Stimulated activated CD8-positive, alpha-beta memory T cell treated with anti-CD3 and anti-CD28 coated beads, Interleukin-2, amount 100 ng/mL, for 1 hour (primary cell): ENCODE measurements at places on chromosomes 13 and 19.

DNA sequence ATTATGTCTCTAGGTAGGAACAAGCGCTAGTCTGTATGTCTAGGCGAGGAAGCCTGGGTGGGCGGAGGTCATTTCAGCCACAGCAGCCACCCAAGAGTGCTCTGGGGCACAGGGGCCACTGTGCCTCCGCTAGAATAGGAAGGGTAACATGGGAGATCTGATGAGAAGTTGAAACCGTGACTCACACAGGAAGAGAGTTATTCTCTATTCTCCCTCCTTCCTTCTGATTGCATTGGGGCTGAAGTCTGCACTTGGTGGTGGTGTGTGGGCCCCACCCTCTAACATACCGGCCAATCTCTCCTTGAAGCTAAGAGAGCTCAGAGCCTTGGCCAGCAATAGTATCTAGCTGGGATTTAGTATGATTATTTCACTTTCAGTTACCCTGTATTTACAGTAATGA is 20.3 kb upstream of the GGACT start:
- DNase-seq, result no peak

DNA sequence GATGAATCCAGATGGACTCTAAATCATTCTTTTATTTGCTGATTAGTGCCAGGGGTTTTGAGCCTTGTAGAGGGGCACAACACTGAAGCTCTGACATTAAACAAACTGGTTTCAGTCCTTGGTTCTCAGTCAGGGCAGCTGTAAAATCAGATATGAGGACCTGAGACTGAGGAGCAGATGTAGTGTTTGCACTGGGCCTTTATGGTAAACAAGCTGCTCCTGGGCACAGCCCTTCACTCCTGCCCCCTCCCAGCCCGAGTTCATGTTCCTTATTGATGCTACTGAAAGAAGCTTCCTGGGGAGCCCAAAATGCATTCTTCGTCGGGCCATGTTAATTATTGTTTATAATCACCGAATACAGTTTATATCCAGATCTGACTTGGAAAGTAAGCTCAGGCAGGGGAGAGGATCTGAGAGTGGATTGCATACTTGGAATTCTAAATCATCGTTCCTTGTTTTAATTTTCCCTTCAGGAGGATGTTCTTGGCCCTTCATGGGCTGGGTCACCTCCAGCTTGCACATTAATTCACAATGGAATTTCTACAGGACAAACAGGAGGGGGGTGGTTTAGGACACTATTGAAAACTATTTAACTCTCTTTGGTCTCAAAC is 213.5 kb downstream of the FGF9 start:
- DNase-seq, result no peak

- DNase-seq, result no peak
Measured at GRCh38 chr13:24184265-24184841, 23.8 kb downstream of the SPATA13 start.

- no peak for DNase-seq
Measured at GRCh38 chr19:46603195-46603637, 2.1 kb downstream of the CALM3 start.

GRCh38 chr13:98675837-98676236 is 76.6 kb downstream of the SLC15A1 start:
- DNase-seq, result no peak

- DNase-seq, result no peak
Measured at GRCh38 chr13:29908416-29909080, 58.1 kb upstream of the UBL3 start.

- no peak for DNase-seq
Measured at GRCh38 chr13:95279016-95279415, 22.2 kb downstream of the ABCC4 start.

DNA sequence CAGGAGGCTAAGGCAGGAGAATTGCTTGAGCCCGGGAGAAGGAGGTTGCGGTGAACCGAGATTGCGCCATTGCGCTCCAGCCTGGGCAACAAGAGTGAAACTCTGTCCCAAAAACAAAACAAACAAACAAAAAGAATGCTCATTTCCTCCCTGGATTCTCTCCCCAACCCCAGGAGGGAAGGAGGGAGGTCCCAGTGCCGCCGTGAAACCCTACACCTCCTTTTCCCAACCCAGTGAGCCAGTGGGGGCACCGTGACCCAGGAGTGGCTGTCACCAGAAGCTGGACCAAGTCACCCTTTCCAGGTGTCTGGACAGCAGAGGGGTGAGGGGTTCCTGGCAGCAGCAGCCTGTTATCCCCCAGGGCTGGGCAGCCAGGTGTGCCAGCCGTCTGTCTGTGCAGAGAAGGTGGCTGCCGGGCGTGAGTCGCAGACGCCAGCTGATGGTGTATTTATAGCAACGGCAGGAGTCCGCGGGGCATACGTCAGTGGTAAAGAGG is 23.5 kb downstream of the NFIC start:
- no peak for DNase-seq

GRCh38 chr19:10516671-10517286 is 468 bp downstream of the S1PR5 start:
- no peak for DNase-seq

GRCh38 chr13:33251131-33251661 is 34.4 kb downstream of the STARD13 start:
- no peak for DNase-seq

DNA sequence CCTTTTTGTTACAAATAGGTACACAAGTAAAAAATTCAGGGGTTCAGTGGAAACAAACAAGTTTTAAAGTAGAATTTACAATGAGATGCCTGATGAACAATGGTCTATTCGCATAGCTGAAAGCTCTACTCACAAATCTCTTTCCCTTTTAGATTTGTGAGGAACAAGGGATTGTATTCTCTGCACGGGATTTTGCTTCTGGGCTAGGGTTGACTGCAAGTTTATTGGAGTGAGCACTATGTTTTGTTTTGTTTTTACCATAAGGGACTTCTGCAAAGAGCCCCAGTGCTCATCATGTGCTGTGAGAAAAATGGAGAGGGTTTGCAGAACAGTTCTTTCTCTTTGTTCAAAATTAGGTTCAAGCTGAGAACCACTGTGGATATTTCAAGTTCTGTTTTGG is 160.5 kb downstream of the DLEU7 start:
- DNase-seq, result no peak

DNA sequence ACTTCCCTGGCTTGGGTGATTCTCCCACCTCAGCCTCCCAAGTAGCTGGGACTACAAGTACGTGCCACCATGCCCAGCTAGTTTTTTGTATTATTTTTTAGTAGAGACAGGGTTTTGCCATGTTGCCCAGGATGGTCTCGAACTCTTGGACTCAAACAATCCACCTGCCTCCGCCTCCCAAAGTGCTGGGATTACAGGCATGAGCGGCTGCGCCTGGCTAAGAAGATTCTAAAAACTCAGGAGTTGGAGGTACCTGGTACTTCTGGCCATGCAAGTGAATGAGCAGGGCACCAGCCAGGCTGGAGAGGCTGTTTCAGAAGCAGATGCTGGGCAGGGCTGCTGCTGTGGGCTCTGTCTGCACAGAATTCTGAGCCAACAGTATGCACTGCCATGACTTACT is 6.1 kb downstream of the MZF1 start:
- DNase-seq, result no peak

GRCh38 chr19:30830875-30831274 is 458.7 kb downstream of the ZNF536 start:
- DNase-seq, result no peak

- DNase-seq, result no peak
Measured at GRCh38 chr19:53960886-53961285, 1.9 kb upstream of the CACNG8 start.

DNA sequence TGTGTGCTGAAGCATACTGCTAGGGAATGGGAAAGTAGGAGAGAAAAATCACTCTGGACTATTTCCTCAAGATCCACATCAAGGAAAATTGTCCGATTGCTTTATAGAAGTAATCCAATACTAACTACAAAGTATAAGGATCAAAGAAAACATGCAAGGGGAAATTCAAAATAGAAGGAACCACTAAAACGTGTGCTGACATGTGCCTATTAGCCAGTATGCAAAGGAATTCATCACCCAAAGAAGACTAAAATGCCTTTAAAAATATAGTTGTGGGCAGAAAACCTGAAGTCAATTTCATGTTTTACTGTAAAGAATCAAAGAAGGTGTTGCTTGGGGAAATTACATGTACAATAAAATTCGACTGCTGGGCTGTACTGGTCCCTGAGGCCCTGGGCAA is 14.3 kb downstream of the DLEU7 start:
- DNase-seq, result no peak

DNA sequence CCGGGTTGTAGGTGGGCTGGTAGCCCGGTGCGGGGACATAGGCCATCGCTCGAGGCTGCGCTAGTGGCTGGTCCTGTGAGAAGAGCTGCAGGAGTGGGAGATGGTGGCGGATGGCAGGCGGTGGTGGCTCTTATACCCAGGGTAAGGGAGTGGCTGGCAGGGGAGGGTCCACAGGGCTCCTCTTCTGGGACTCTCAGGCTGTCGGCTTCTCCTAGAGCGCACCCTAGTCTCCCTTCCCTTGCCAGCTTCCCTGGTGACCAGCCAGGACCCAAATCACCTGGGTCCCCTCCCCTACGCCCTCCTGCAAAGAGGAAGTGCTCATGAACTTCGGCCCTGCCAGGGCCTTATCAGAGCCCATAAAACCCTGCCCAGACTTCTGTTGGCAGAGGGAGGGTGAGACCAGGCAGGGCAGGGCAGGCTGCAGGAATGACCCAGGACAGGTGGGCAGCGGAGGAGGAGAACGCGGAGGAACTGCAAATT is at the start of gene LGALS4:
LGALS4 (minus strand) TSS at position 105 of the 480 bp plus-strand sequence; CDS start at position 46, 59 bp downstream.
- no peak for DNase-seq

DNA sequence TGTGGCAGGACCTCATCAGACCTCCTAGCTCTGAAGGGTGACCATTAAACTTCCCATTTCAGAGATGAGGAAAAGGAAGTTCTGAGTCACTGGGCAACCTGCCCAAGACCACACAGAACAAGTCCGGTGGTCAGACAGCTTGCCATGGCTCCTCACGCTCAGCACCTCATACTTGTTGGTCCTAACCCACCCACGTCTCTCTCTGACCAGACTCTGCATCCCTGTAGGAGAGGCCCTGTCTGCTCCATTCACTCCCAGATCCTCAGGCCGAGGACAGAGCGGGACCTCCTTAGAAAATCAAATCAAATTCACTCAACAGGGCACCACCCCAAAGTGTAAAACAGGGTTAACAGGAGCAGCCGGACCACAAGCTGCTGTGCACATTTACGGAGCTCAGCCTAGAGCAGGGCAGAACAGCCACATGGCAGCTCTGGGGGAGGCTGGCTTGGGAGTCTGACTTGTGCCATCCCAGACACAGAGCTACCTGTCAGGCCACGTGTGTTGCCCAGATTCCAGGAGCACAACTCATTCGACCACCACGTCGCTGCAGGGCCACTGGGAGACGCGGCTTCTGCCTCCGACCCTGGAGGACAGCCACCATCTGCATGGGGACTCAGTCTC is 1.7 kb downstream of the MIER2 start:
- DNase-seq, result no peak

DNA sequence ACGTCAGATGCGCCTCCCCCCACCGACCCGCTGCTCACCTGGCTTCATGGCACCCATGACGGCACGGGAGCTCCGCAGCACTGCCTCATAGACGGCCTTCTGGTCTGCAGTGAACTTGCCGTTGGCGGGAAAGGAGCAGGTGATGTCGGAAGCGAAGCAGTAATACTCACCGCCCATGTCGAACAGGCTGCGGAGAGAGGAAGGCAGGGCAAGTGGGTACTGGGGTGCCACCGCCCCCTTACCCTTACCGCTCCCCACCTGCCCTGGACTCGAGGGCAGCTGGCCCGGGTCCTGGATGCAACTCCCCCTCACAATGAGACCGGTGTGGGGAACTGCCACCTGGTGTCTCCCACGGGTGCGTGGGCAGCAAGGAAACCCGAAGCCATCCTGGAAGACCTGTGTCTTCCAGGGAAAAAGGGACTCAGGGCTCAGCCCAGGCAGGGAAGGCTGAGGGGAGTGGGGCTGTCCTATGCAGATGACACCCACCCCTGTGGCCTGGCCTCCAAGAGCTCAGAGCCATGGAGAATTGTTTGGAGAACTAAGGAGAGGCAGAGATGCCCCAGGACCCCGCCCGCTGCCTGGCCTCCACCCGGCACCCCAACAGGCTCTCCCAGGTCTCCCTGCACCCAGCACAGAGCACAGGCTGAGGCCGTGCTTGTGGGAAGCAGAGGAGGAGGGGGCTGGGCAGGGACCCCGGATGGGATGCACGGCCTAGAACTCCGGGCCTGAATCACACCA is 28.3 kb downstream of the CEBPG start:
- no peak for DNase-seq

DNA sequence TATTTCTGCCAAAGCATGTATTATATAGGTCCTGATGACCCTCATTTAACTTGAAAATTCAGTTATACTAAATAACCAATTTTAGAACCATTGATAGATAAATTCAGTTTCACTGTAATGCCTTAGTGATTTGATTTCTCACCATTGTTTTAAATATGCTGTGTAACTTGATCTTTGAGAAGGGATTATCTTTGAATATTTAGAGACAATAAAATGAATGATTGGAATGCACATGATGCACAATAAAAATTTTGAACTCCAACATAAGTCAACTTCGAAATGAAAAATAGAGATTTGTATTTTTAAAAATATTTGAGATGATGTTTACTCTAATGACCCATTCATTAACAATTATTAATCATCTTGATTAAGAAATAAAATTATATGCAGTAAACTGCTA is 654.5 kb downstream of the OLFM4 start:
- DNase-seq, result no peak

DNA sequence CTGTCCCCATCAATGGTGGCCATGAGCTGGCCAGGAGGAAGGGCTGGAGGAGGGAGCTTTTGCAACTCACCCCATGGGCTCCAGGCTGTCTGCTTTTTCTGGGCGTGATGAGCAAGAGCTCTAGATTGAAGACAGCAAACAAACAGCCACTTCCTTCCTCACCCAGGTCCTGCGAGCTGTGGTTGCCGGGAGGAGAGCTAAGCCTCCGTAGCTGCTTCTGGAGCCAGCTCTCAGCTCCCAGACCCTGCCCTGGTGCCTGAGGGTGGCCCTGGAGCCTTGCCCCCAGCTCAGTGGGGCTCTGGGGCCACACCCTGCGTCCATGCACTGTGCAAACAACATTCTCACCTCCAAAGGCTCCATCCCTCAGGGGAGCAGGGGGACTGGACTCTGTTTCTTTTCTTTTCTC is 6.2 kb downstream of the MYO1F start:
- DNase-seq, result no peak

DNA sequence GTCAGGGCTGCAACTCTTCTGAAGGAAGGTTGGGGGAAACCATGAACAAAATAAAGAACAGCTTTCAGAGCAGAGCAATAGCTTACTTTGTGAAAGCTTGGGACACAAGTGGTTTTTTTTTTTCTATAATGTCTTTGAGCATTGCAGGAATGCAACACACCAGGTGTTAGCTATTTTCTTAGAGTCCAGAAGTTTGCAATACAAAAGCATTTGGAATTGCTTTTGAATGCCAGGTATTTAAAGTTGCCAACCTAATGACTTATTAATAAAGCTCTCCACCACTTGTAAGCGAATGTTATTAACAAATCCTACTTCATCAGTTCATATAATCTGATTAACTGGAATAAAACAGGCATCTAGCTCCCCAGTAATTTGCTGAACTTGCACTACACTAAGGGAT is 172.6 kb downstream of the NUFIP1 start:
- DNase-seq, result no peak
